Bronchial smooth muscle cell (primary cell): ENCODE measurements at places on chromosomes 5 and 9. TPM values are rescaled to one million over a fixed set of nuclear protein-coding genes. Genes with fewer than 3 reads are reported as not detected.

Gene C5orf63
- 1.7 and 3.6 TPM in 2 replicates for total RNA-seq

Gene PCDHGB6
- total RNA-seq, result 3.0 and 3.7 TPM in 2 replicates

Gene FCN2
- not detected in 2 replicates for total RNA-seq

Gene PTPRD
- total RNA-seq, result 1.7 and 13.1 TPM in 2 replicates

Gene C5orf34
- 1.1 and 1.9 TPM in 2 replicates for total RNA-seq

Gene CD74
- total RNA-seq, result 0.94 and 2.2 TPM in 2 replicates

Gene SLCO6A1
- not detected in 2 replicates for total RNA-seq

Gene PCDHA1
- under 0.01 TPM in 2 replicates for total RNA-seq

Gene FAM169A
- total RNA-seq, result 0.16 and 0.17 TPM in 2 replicates

Gene IFNA21
- total RNA-seq, result not detected in 2 replicates

Gene LRRC70
- total RNA-seq, result 0.26 and 0.79 TPM in 2 replicates

Gene FGF18
- under 0.01 and 0.17 TPM in 2 replicates for total RNA-seq

Gene BTNL3
- total RNA-seq, result not detected in 2 replicates

Gene SLC28A3
- total RNA-seq, result 0.09 and 0.16 TPM in 2 replicates

Gene FBXW5
- 107 and 184 TPM in 2 replicates for total RNA-seq

Gene NOXA1
- total RNA-seq, result 0.26 and 0.95 TPM in 2 replicates

Gene CDKN2B
- 7.7 and 10.4 TPM in 2 replicates for total RNA-seq

Gene MLANA
- total RNA-seq, result not detected in 2 replicates

Gene IL3
- not detected in 2 replicates for total RNA-seq

Gene TLX3
- total RNA-seq, result not detected in 2 replicates

Gene ARL14EPL
- total RNA-seq, result 0.69 TPM in 1 of 2 replicates, not detected in the other

Gene THBS4
- total RNA-seq, result 1.6 and 3.4 TPM in 2 replicates

Gene CXCL14
- not detected in 2 replicates for total RNA-seq

Gene CYFIP2
- 6.6 and 7.0 TPM in 2 replicates for total RNA-seq

Gene TYRP1
- total RNA-seq, result not detected in 2 replicates

Gene SLC6A19
- total RNA-seq, result not detected in 2 replicates

Gene IFNA13
- total RNA-seq, result not detected in 2 replicates

Gene FSTL4
- total RNA-seq, result 0.26 TPM in 1 of 2 replicates, not detected in the other

Gene ZFR
- total RNA-seq, result 48.9 and 55.6 TPM in 2 replicates

Gene OLFM1
- total RNA-seq, result 1.1 and 4.5 TPM in 2 replicates

Gene ITGA1
- 0.94 and 4.3 TPM in 2 replicates for total RNA-seq

Gene PCDHB9
- 0.16 and 0.69 TPM in 2 replicates for total RNA-seq

Gene POMT1
- 27.0 and 36.5 TPM in 2 replicates for total RNA-seq

Gene RUFY1
- 56.7 and 63.9 TPM in 2 replicates for total RNA-seq

Gene CNTFR
- not detected in 2 replicates for total RNA-seq

Gene FAM114A2
- 18.9 and 20.6 TPM in 2 replicates for total RNA-seq

Gene HAVCR1
- 0.34 TPM in 1 of 2 replicates, not detected in the other for total RNA-seq

Gene PHAX
- total RNA-seq, result 36.6 and 60.2 TPM in 2 replicates

Gene CEP72
- total RNA-seq, result 1.4 and 1.5 TPM in 2 replicates

Gene LOX
- 20.0 and 38.6 TPM in 2 replicates for total RNA-seq

Gene PCDHB15
- 0.32 and 0.60 TPM in 2 replicates for total RNA-seq

Gene NSG2
- total RNA-seq, result not detected in 2 replicates

Gene ARHGEF37
- 1.3 and 1.8 TPM in 2 replicates for total RNA-seq

Gene CTSV
- total RNA-seq, result 0.16 and 0.34 TPM in 2 replicates

Gene LRRC26
- total RNA-seq, result not detected in 2 replicates

Gene BNC2
- total RNA-seq, result 28.8 and 42.7 TPM in 2 replicates

Gene SMIM33
- not detected in 2 replicates for total RNA-seq

Gene SHOC1
- under 0.01 TPM in 1 of 2 replicates, not detected in the other for total RNA-seq

Gene RAPGEF1
- 13.7 and 14.9 TPM in 2 replicates for total RNA-seq

Gene CCL27
- total RNA-seq, result 0.09 TPM in 1 of 2 replicates, not detected in the other

Gene TAF11L5
- total RNA-seq, result not detected in 2 replicates

Gene FAM151B
- total RNA-seq, result 3.9 and 6.9 TPM in 2 replicates
